ENCODE measurements at places on chromosomes 11 and 22.

GRCh38 chr11:36478700-36479329, 31.3 kb downstream of the TRAF6 start:
- peak; percentile 33 for DNase-seq

DNA sequence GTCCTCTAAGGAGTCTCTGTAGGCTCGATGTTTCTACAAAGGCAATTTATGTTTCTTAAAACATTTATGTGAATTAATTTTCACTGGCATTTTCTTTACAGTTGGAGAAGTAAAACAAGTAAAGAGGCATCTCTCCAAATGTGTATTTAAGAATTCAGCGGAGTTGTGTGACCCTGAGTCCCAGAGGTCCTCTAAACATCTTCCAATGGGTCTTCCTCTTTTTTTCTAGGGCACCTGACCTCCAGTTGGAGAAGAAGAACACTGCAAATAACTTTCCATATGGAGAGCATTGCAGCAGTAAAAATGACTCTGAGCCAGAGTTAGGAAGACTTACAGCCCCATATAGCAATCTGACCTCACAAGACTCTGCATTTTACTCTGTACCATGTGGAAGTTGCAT, 480.5 kb upstream of the RAG2 start:
- DNase-seq = no peak

GRCh38 chr11:72863916-72864315, 49.7 kb downstream of the ATG16L2 start:
- no peak for DNase-seq

- DNase-seq = no peak
Measured at GRCh38 chr11:115736146-115736545, 231.9 kb upstream of the CADM1 start.

DNA sequence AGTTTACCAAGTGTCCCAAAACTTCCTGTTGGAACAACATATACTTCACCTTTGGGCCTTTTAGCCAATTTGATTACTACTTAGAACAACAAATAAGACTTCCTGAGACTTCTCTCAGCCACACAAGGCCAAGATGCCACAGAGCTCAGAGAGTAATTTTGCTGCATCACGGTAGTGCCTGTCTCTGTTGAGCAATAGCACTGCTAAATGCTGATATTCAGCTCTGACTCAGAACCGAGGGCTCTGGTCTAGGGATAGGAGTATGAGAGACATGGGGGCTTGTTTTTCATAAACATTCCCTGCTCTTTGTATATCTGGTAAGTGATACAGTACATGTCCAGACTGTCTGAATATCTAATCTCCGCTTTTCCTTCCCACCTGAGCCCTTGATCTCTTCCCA, 260.4 kb upstream of the ARHGAP20 start:
- DNase-seq = no peak

- DNase-seq = no peak
Measured at GRCh38 chr11:102669664-102670063, 35.9 kb downstream of the MMP27 start.

GRCh38 chr22:42688241-42689211, 32.1 kb downstream of the A4GALT start:
- DNase-seq = peak; percentile 79

DNA sequence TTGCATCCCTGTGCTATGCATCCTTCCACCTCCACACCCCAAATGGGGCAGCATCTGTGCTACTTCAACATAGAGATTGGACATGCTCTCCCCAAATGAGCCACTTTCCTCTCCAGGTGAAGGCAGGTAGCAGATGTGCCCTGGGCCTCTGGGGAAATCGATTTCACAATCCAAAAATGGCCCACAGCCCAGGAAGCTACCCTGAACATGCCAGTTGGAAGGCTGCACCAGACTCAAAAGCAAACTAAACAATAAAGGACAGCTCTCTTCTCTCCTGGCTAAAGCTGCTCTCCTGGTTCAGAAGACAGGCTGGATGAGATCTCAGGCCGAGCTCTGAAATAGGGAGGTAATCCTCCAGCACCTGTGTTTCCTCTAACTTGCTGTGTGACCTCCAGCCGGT, 19.7 kb downstream of the ISX start:
- no peak for DNase-seq

GRCh38 chr11:92225125-92225567, 528 bp downstream of the FAT3 start:
- no peak for DNase-seq

DNA sequence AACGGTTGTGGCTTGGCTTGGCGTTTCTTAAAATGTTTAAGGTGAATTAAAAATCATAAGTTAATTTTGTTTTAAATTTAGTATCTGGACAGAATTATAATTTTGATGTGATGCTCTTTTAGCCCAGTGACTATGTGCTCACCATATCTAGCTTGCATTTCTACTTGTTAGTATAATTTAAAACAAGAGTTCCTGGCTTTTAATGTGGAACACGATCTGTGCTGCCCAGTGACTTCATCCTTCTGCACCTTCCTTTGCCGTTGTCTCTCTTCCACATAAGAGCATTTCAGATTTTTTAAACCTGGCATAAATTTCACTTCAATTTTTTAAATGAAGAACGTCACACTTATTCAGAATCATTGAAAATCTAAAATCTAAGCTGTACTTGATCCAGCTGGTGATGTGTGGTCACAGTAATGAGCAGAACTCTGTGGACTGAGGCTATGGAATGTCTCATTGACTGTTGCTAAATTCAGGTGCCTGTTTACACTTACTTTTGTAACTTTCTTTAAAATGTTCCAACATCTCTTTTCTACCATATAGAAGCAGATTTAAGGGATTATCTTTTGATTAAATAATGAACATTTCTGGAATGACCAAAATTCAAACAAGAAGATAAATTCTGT, 75.4 kb upstream of the ADSL start:
- DNase-seq = no peak

GRCh38 chr11:46361283-46362155, 14.3 kb downstream of the DGKZ start:
- DNase-seq = no peak

GRCh38 chr11:107834995-107835394, 23.6 kb downstream of the SLC35F2 start:
- DNase-seq = no peak

GRCh38 chr11:28702450-28702790, 594.2 kb downstream of the METTL15 start:
- no peak for DNase-seq
